ENCODE measurements at places on chromosomes 11 and 22.

GRCh38 chr22:22061085-22062077 lies 78.8 kb upstream of the TOP3B start:
- DNase-seq: peak; percentile 80

GRCh38 chr11:61969838-61970662 lies 2.6 kb upstream of the FTH1 start:
- peak; percentile 93 for DNase-seq

- peak; percentile 42 for DNase-seq
Observed at GRCh38 chr11:44315947-44316658, 6.2 kb upstream of the ALX4 start.

GRCh38 chr11:77067861-77068443 lies 1.2 kb downstream of the CAPN5 start:
- no peak for DNase-seq

DNA sequence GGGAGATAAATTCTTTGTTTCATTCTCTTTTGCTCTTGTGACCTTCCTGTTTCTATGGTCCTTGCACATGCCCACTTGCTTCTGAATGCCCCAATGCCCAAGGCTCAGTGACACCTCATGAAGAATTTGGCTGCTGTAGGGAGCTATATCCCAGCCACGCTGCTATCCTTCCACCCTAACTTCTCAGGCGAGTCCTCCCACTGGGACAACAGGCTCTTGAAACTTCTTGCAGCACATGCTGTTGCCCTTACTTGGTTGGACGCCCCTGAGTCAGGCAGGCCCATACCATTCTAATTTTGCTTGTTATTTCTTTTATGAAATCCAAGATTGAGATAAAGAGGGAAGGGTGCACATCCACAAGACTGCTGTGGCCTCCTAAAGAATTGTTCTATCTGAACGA lies 57.6 kb upstream of the BLID start:
- no peak for DNase-seq

DNA sequence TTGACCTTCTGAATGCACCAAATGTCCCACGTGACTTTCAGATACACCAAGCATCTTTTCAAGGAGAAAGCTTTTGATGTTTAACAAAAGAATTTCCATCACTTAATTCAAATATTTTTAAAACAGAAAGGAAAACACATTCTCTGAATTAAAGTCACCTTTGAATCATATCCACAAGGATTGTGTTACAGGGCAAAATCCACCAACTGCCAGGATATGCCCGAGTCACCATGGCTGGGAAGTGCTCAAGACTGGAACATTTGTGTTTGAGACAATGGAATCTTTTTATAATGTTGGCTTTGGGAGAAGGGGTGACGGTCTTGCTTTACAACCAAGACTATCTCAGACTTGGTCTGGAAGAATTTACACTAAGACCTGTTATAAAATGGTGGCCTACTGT lies 40.8 kb downstream of the BID start:
- peak; percentile 46 for DNase-seq

GRCh38 chr11:36186340-36187175 lies 102.7 kb downstream of the COMMD9 start:
- DNase-seq: peak; percentile 83

- peak; percentile 4 for DNase-seq
Observed at GRCh38 chr22:46336119-46337078, 885 bp downstream of the TRMU start.

DNA sequence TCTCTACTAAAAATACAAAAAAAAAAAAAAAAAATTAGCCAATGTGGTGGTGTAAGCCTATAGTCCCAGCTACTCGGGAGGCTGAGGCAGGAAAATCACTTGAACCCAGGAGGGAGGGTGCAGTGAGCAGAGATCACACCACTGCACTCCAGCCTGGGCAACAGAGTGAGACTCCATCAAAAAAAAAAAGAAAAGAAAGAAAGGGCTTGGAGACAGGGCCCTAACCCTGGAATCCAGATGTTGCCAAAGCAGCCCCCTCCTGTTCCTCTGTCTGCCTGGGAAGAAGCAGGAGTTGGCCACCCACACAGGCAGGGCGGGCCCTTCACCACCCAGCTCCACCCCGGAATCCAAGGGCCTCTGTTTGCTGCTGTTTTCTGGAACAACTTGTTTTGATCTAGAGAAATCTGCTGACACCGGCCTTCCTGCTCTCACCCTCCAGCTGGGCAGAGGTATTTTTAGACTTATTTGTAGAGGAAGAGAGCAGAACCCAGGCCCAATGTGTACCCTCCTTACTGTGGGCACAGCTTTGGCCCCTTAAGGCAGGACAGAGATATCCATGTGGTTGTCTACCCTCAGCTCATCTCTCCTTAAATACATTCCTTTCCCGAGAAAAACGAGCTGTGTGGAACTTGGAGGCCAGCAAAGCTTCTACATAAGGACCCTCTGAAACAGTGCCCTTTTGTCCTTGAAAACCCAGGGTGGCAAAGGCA lies 2.7 kb upstream of the NEAT1 start:
- peak; percentile 90 for DNase-seq

DNA sequence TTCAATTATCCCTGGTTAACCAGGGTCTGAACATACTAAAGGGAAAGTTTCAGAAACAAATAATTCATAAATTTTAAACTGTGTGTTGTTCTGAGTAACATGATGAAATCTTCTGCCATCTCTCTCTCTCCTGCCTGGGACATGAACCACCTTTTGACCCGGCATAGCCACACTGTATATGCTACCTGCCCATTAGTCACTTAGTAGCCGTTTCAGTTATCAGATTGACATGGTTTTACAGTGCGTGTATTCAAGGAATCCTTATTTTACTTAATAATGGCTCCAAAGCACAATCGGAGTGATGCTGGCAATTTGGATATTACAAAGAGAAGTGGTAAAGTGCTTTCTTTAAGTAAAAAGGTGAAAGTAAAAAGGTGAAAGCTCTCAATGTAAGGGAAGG lies 227.1 kb upstream of the CCDC179 start:
- DNase-seq: no peak

GRCh38 chr11:130042093-130042591 lies 27.6 kb upstream of the APLP2 start:
- peak; percentile 91 for DNase-seq

- no peak for DNase-seq
Observed at GRCh38 chr22:36175892-36176291, 15.3 kb upstream of the APOL3 start.

DNA sequence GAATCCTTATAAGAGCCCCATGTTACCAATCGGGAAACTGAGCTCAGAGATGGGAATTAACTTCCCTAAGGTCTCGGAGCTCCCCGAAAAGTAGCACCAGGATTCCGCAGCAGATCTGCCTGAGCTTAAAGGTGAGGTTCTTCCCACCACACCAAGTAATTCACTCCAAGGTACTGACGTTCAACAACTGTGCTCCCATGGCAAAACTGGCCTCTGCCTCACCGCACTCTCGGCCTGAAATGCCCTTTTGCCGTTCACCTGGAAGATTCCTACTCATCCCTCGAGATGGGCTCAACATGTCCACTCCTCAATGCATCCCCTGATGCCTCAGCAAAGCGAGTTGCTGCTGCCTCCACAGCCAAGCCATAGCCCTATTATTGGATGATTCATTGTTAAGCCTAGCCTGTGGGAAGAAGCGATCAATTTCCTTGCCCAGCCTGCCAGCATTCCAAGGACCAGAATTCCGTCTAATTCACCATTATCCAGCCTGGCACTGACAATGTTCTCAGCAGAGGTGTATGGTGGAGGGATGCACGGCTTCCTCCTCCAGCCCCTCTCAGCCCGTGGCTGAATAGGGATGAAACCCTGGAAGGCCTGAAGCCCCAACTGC lies 4.2 kb downstream of the PLAAT3 start:
- DNase-seq: no peak

- no peak for DNase-seq
Observed at GRCh38 chr22:27578937-27579617, 222.5 kb downstream of the MN1 start.

DNA sequence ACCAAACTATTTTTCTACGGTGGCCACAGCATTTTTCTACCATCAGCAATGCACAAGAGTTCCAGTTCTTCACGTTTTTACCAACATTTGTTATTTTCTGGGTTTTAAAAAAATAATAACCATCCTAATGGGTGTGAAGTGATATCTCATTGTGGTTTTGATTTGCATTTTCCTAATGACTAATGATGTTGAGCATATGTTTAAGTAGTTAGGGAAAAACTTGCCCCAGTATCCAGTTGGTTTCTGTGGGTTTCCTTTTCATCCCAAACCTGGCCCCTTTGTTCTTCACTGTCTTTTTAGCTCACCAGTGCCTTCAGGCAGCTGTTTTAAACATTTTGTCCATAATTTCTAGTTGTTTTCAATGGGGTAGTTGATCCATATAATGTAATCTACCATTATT lies 14.7 kb upstream of the PTS start:
- no peak for DNase-seq

GRCh38 chr11:16613262-16613511 lies 125.3 kb upstream of the C11orf58 start:
- no peak for DNase-seq

- DNase-seq: no peak
Observed at GRCh38 chr22:21937821-21938070, 14.9 kb downstream of the PPM1F start.

- no peak for DNase-seq
Observed at GRCh38 chr11:106889718-106890117, 128.6 kb downstream of the GUCY1A2 start.

- DNase-seq: no peak
Observed at GRCh38 chr11:77748266-77748665, 72.3 kb downstream of the RSF1 start.

GRCh38 chr11:1567052-1567720 lies 4.9 kb downstream of the DUSP8 start:
- no peak for DNase-seq

DNA sequence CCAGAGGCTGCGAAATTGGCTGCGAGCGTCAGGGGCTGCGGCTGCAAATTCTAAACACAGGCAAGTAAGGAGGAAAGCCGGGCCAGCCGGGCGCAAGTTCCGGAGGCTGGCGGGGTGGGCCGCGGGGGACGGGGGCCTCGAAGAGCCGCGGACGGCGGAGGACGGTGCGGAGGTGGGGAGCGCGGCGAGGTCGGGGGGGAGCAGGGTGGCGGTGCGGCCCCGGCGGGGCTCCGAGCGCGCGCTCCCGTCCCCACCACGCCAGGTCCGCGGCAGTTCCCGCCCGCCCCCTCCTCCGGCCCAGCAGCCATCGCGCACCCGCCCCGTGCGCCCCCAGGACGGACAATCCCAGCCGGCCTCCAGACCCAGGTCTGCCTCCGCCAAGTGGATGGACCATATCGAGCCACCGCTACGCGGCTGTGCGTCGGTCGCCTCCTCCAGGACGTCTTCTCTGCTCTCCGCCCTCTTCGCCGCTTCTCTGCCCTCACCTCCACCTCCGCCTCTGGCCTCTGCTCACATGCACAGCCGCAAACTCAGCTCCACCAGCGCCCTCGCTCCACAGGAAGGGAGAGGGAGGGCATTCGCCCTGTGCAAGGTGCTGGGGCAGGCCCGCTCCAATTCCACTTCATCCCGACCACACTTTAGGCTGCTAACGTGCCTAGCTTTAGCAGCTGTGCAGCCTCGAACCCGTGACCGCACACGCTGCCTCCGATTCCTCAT lies 7.2 kb downstream of the ELFN2 start:
- no peak for DNase-seq

Data from fibroblast of skin of right biceps (primary cell).